Activated CD8-positive, alpha-beta memory T cell treated with anti-CD3 and anti-CD28 coated beads for 1 hour (primary cell): ENCODE measurements at places on chromosomes 3 and 15.

GRCh38 chr3:8629151-8630021, 15.2 kb downstream of the SSUH2 start:
- no peak for DNase-seq

- DNase-seq = no peak
Measured at GRCh38 chr3:156688632-156689452, 14.5 kb downstream of the TIPARP start.

GRCh38 chr3:166447513-166447912, 610.3 kb upstream of the BCHE start:
- no peak for DNase-seq

DNA sequence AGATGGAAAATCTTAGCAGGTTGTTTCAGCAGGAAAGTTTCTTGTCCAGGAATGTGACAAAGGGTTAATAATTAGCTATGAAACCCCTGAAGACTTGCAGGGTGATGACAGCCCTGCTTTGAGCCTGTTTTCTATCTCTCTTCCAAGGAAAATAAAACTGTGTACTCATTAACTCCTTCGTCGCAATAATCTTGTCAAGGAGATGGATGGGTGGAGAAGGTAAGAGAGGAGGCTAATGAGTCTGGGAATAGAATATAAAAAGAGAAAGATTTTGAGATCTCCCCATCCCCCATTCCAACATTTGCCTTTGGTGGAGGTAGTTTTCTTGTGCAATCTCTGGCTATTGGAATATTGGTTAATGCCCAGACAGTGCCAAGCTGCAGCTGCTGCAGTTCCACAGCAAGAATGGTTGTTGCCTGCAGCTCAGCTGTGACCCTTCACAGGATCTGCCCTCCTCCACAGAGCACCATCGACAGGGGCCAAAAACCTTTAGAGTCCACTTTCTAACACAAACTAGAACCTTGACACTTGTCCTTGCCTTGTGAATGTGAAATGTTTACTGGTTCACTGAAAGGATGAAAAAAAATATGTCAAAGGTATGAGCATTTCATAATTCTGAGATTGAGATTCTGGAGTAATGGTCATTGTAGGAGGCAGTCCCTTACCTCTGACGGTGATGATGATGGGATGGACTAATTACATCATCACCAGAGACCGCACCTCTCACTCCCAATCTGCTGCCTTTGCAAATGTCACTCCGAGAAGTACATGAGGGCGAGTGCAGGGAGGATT, 4.2 kb upstream of the LRIG1 start:
- DNase-seq = no peak

DNA sequence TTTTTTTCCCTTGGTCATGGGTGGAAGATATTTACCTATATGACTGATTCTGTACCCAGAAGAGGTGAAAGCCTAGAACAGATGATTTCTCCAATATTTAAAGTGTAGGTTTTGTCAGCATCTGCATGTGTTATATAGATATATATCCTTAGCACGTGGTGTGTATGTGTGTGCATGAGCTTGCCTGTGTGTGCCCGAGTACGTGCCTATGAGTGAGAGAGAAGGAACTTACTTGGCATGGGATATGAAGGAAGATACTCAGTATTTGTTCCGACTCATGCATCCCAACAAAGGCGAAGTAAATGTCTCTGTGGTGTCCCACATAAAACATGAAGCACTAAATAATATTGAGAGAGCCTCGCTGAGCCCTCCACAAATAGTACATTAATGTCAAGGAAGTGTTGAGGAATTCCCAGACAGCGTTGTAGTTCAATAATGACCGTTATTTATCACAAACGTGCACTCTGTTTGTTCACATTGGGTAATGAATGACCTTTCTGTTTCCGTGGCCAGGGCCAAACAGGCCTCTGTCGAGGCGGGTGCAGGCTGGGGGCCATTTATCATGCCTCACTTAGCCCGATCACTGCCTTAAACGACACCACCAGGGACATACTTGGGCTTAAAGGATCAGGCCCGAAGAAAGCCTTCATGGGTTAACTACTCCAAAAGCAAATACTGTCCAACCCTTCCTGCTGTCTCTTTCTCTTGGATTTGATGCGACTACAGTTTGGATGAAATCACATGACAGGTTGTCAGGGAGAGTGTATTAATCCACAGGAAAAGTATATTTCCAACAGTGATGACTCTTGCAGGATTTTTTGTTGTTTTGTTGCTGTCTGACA, 267.7 kb downstream of the PTPRG start:
- DNase-seq = no peak

- DNase-seq = no peak
Measured at GRCh38 chr15:58229297-58229768, 91.2 kb downstream of the AQP9 start.

GRCh38 chr3:130939753-130940152, 45.9 kb downstream of the ATP2C1 start:
- no peak for DNase-seq

DNA sequence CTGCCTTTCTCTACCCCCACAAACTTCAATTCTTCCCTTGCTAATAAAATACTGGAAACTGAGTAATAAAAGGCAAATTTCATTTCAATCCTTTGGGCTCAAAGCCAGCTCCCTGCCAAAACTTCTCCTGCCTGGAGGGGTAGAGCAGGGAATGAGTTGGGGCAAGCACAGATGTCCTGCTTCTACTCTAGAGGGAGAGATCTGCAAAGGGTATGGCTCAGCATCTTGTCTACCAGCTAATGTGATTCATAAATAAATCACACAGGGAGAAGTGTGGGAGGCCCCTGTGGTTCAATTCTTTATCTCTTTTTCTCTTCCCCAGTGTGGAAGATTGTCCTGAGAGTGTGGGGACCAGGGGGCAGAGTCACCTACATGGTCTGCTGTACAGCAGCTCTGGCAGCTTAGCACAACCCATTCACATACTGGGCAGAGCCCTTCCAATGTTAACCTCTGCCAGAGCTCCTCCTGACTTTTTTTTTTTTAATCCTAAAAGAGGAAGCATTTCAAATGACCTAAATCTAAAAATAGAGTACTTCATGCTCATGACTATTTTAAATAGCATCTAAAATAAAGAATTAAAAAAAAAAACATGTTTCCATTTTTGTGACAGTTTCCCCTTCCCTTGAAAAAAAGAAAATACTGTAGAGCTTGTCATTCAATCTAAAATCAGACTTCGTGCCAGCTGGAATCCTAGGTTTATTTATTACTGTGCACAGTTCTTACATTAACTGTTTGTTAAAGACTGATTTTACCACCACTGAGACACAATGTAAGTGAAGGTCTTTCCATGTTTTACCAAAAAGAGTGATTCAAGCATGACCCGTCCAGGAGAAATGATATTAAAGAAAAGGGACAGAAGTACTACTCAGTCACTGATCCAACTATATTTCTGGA, 1083.7 kb upstream of the CFAP20DC start:
- no peak for DNase-seq

DNA sequence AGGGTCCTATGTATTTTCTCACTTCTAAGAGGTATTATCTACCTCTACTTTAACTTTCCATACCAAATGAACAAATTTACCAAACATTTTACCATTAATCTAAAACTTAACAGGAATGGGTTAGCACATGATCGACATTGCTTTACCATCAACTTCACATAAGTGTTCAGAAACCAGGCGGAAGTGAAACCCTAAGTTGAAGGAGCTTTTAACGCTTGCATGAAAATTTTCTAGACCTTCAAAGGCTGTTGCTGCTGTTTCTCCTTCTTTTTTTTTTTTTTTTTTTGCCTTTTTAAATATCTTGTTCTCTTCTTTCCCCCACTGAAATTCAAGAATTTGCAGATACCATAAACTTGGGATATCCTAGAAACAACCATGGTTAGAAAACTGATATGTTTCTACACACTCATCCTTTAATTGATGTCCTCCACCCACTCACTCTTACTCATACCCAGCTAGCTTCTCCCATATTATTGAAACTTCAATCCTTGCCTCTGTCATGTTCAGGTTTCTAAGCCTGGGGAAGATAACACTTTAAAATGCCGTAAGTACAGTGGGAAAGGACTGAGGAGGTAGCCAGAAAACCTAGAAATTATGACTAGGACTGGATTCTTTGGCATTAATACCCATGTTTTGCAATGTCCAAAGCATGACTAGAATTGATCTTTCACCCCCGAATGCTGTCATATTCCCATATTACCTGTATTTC, 24.7 kb downstream of the MYO5A start:
- DNase-seq = no peak

- DNase-seq = peak; percentile 23
Measured at GRCh38 chr3:14175383-14176037, 2.9 kb downstream of the XPC start.

GRCh38 chr3:99425930-99426329, 212.5 kb upstream of the COL8A1 start:
- no peak for DNase-seq

DNA sequence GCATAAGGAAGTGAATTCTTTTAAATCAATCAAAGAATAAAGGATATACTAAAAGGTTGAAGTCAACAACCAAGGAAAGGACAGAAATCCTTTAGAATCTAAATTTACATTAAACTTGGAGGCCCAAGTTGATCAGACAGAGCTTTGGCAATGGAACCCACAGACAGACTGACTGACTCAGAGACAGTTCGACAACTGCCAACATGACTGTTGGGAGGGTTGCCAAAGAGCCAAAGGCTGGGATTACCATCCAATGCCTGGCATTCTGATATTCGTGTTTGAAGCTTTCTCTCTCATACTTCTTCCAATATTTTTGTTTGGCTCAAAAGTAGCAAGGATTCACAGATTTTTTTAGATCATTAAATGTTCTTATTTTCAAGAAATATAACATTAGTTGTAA, 406.1 kb downstream of the PLCL2 start:
- no peak for DNase-seq

GRCh38 chr3:97975466-97975865, 3.2 kb upstream of the RIOX2 start:
- DNase-seq = no peak

- DNase-seq = peak; percentile 74
Measured at GRCh38 chr3:49903451-49904424, at the start of gene MST1R. MST1R (minus strand) TSS chr3:49903873; CDS start chr3:49903609, 264 bp downstream.

DNA sequence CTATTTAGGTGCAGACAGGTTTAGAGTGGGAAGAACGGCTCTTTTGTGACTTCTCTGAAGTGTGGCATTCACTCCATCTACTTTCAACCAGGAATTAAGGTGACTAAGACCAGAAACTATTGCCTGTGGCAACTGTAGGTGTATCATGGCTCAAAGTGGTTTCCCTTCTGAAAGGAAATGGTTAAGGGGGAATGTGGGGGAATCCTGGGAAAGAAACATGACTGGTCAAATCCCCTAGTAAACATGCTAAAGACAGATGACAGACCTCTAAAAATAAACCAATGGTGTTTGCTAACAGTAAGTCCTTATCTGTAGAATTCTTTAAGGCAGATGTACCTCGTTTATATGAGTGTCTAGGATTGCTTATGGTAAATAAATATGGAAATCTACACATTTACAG, 56.9 kb downstream of the MEGF11 start:
- DNase-seq = no peak

DNA sequence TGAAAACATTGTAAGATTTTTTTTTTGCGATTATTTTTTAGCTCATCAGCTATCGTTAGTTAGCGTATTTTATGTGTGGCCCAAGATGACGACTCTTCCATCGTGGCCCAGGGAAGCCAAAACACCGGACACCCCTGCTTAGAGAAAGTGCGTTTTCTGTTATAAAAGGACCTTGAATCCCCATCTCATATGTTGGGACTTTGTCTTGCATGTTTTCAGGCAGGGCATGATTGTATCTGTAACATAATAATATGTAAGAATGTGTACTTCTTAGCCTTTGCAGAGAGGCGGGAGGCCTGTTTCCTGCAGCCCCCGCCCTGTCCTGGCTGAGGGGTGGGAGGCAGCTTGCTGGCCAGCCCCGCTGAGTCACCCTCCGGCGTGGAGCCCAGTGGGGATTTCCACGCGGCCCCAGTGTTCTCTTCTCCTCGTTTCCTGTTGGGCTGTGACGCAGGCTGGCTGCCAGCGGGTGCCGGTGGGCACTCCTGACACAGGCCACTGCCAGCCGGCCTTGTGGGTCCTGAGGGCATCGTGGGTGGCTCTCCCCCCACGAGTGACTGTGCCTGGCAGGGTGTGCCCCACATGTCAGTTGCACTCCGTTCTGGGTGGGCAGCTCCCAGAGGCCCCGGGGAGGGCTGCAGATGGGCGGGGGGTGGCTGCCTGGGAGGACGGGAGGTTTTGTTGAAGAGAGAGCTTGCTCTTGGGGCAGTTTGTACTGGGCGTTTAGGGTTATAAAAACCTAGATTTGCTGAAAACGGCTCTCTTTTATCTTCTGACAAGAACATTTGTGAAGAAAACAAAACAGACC, 55.6 kb downstream of the SMAD3 start:
- DNase-seq = peak; percentile 77

- no peak for DNase-seq
Measured at GRCh38 chr3:101042996-101043686, 49.9 kb upstream of the ABI3BP start.

GRCh38 chr3:32431481-32431880, 39.8 kb downstream of the CMTM7 start:
- DNase-seq = no peak

- no peak for DNase-seq
Measured at GRCh38 chr15:70091726-70092463, 5.8 kb downstream of the TLE3 start.

- DNase-seq = no peak
Measured at GRCh38 chr3:171295484-171296373, 164.5 kb downstream of the TNIK start.

DNA sequence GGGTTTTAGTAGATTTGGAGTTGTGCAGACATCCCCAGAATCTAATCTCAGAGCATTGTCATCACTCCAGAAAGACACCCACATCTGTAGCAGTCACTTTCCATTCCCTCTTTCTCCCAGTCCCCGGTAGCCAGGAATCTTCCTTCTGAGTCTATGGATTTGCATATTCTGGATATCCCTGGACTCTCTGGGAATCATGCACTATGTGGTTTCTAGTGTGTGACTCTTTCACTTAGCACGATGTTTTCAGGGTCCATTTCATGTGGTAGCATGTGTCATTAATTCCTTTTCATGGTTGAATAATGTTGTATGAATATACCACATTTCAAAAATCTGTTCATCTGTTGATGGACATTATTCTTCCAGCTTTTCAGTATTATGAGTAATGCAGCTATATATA, 29.3 kb downstream of the FBLN2 start:
- DNase-seq = no peak

DNA sequence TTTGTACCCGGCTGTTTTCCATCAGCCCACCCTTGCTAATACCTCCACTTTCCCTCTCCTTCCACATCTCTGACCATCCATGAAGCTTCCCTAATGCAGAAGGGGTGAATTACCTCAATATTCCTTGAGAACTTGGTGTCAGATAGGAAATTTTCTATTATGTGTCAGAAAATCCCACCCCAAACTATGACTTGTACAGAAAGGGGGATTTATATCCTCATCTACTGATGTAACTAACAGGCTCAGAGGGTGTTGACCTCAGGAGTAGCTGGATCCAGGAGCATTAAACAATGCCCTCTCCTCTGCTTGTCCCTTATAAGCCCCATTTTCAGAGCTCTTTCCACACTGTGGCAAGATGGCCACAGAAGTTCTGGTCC, 242.8 kb upstream of the TLE3 start:
- no peak for DNase-seq

- DNase-seq = no peak
Measured at GRCh38 chr15:50452927-50453326, 28.7 kb downstream of the USP8 start.

GRCh38 chr3:58051196-58051595, 43.0 kb downstream of the FLNB start:
- no peak for DNase-seq

GRCh38 chr3:16122661-16123060, 51.8 kb upstream of the GALNT15 start:
- DNase-seq = no peak
